Hepatocyte (in vitro differentiated cells): ENCODE measurements at places on chromosomes 7 and 10. TPM values are rescaled to one million over a fixed set of nuclear protein-coding genes. Genes with fewer than 3 reads are reported as not detected.

DNA sequence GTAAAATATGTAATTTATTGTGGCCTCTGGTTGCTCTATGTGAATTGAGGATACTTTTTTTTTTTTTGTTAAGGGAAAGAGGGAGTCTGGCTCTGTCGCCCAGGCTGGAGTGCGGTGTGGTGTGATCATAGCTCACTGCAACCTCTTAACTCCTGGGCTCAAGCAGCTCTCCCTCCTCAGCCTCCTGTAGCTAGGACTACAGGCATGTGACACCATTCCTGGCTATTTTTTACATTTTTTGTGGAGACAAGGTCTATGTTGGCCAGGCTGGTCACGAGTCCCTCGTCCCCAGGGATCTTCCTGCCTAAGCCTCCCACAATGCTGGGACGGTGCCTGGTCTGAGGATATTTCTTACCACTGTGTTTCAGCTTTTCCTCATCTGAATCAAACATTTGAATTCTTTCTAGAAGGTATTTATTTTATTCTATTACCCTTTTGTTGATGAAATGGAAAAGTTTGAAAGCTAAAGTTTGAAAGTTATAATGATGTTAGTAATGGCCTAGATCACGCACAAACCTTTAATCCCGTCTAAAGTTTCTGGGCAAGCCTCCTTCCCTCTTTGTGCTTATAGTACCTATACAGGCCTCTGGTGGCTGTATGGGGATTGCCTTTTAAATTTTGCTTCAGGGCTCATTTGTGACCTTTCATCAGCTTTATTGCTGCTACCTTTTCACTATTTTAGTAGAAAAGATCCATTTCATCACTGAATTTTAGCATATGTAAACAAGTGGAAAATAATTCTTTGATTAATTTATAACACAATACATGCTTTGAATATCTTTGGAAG is 2.0 kb downstream of the IFRD1 start:
- peak; percentile 62 for DNase-seq

- DNase-seq, result no peak
Observed at GRCh38 chr7:44936322-44936721, 42.5 kb downstream of the MYO1G start.

Gene MBL2
- total RNA-seq, result 0.64 and 1.1 TPM in 2 replicates

- DNase-seq, result no peak
Observed at GRCh38 chr7:36535866-36536664, 146.4 kb downstream of the ANLN start.

DNA sequence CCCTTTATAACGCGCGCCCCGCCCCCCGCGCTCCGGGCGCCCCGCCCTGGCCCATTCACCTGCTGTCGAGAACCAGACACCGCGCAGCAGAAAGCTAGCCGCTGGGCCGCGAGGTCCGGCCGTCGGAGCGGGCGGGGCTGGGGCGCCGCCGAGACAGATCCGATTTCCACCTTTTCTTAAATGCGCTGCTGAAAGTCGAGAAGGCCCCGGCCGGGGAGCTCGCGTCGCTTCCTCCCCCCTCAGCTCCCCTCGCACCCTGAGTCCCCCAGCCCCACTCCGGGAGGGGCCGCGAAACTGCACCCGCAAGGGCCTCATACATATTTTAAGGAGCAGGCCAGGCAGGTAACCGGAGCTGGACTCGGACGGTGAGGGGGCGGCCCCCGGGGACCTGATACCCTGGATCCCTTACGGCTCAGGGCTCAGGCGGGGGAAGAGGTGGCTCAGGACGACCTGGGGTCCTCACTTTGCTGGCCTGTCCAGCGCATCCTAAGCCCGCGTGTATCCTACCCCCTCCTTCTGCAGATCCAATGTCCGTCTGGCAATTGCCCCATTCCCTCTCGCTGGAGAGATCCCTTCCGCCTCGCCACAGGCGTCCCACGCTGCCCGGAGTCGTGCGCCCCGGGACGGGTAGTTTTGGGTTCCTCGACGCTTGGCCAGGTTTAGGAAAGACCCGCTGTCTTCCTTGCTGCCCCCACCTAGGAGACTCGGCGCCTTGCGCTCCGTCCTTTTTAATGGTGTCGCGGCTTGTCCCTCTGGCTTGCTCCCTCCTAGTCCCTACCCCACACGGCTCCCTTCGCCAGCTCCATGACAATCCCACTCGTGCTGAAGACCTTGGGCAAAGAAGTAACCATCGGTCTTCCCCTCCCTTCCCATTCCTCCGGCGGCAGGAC is 170.6 kb downstream of the UBE2H start:
- DNase-seq, result no peak

DNA sequence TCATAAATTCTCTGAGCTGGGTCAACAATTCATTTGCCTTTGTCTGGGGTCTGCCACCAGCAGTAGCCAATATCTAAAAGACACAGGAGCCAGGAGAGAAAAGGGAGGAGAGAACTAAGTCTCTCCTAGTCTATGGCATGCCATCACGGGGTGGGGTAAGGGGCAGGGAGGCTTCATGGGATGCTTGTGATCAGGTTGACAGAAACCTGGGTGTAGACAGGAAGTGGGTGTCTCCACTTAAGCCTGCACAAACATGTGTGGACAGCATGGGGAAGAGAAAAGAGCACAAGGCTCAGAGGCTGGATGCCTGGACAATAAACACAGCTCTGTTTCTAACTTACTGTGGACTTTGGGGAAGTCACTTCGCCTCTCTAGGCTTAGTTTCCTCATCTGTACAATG is 11.5 kb upstream of the C10orf53 start:
- no peak for DNase-seq

Gene ADCY1
- total RNA-seq, result 2.9 and 3.0 TPM in 2 replicates

Gene PNLIPRP3
- total RNA-seq, result 0.93 and 1.0 TPM in 2 replicates

- peak; percentile 80 for DNase-seq
Observed at GRCh38 chr10:59991661-59992060, 85.3 kb upstream of the CCDC6 start.

DNA sequence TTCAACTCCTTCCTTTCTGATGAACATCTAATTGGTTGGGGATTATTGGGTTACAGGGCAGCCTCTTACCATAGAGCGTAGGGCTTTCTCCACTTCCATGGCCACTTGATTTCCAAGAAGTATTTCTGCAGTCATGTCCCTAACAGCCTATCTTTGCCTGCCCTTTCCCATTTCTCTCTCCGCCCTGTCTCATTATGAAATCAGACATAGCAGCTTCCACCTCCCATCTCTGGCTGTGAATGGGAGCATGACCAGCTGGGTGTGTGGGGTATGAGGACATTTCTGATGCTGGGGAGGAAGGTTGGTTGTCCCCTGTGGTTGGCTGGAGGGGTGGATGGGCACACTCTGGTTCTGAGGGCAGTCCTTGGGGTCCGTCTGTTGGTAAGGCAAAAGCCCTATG is 41.2 kb downstream of the ADCYAP1R1 start:
- no peak for DNase-seq

DNA sequence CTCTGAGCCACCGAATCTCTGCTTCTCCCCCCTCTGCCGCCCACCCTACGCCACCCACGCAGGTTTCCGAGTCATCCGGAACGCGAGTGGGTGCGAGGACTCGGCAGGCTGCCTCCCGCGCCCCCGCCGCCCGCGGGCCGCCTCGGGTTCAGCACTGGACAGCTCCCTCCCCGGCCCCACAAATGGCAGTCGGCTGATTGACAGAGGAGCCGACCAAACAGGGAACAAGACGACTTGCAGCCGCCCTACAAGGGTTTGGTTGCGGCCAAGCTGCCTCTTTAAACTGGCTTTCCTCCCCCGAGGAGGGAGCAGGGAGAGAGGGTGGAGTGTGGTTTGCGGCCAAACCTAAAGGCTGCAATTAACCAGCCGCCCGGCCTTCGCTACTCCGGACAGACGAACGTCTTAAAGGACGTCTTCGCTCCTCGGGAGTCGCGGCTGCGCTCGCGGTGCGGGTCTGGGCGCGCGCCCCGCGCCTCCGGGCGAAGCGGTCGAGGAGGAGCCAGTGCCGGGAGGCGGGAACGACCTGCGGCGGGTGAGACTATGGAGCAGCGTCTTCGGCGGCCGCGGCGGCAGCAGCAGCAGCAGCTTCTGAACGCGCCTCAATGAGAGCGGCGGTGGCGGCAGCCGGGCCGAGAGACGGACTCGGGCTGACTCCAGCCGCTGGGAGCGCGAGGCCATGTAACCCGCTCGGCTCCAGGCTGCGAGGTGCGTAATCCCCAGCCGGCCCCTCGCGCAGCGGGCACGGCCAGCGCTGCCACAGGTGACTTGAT is at the start of gene GPR158:
GPR158 (plus strand) TSS at position 541 of the 770 bp plus-strand sequence. CDS start 420 bp downstream, outside the sequence.
- peak; percentile 93 for DNase-seq

Gene UCMA
- not detected in 2 replicates for total RNA-seq

Gene C10orf67
- 0.10 TPM in 1 of 2 replicates, not detected in the other for total RNA-seq

GRCh38 chr10:84008878-84009277 is 130.4 kb upstream of the GHITM start:
- DNase-seq, result peak; percentile 42

DNA sequence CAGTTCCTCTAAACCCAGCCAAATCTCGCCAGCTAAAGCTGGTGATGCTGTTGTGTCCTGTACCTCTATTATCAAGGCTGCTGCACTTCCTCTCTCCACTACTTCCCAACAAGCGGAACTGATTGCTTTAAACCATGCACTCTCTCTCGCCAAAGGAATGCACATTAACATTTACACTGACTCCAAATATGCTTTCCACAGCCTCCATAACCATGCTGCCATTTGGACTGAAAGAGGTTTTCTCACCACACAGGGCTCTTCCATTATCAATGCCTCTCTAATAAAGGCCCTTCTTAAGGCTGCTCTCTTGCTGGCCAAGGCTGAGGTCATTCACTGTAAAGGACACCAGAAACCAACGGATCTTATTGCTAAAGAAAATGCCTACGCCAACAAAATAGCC is 11.4 kb upstream of the LRRC61 start:
- no peak for DNase-seq

Gene DENND2A
- 5.9 and 6.7 TPM in 2 replicates for total RNA-seq

Gene ELMO1
- 15.3 and 28.7 TPM in 2 replicates for total RNA-seq

DNA sequence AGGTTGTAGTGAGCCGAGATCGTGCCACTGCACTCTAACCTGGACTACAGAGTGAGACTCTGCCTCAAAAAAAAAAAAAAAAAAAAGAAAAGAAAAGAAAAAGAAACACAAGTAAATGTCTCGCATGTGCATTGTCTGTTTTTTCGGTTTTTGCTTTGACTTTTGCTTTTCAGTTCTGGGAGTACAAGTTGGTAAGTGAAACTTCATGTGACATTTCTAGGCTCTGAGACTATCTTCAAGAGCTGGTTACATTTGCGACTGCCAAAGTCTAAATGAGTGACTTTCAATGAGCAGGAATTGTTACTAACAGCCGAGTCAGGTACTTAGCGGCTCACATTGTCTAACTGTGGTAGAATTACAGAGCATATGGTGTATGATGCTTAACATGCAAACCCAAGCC is 107.0 kb upstream of the CELF2 start:
- DNase-seq, result no peak
